ENCODE measurements at places on chromosomes 3 and 15.
A peak's percentile ranks its signal among the peaks of the same experiment; 100 is the strongest.

DNA sequence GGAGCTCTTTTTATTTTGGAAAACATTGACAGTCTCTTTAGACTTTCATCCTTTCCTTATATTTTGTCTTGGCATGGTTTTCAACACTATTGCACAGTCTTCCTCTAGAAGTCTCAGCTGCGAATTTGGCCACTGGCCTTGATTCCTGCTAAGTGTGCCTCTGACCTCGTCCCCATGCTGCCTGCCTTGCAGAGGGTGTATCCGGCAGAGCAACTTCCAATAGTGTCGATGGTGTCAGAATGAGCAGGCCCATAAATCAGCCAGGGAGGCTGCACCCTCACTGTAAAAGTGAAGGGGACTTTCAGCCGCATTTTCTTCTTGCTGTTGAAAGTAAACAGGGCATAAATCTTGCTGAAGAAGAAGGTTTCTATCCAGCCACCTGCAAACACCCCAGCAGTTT, 336.7 kb upstream of the TRIM42 start:
- DNase-seq: no peak

- DNase-seq: no peak
Measured at GRCh38 chr3:72804361-72804760, 43.9 kb downstream of the SHQ1 start.

DNA sequence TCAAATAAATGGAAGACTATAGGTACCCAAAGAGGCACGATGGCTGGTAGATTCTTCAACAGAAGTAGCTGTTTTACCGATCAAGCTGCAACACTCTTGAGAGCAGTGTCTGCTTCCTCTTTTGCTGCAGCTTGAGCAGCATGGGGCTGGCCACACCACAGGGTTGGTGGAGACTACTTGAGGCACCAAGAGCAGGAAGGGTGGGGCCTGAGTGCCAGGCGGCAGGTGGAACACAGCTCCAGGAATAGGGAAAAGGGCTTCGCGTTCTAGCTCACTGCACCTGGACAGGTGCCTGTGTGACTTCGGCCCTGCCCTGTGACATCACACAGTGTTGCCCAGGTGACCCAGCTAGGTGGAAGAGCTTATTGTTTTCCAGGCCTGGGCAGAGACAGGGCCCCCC, at the start of gene CCDC33:
Gene CCDC33 (plus strand): TSS at position 365 of the 400 bp plus-strand sequence. CDS start 394 bp downstream, outside the sequence.
- no peak for DNase-seq

DNA sequence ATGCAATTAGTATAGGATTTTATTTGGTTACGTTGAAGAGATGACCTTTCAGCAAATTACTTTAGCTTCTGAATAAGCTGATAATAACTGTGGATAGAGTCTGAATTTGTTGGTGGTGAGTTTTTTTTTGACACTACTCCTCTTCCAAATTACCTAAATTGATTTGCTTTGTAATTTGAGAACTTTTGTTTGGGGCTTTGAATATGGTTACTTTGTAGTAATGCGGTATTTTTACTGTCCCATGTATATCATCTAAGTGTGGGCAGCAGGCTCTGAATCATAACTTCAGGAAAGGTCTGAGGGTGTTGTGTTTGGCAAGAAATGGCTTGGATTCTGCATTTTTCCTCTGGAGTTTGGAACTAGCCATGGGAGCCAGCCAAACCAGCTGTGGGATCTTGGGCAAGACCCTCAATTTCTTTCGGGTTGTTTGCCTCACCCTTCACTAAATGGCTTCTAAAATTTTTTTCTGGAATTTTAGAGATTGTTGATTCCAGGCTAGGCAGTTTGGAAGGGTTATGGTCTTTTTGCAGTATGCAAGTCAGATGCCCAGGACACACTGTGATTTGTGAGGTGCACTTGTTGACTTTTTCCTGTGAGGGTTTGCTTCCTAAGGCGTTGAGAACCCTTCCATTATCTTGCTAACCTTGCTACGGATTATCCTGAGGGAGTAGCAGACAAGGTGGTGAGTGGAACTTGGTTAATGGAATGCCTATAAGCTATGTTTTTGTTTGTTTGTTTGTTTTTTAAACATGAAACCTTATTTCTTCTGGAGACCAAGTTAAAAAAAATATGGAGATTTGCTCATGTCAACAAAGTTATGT, 10.4 kb downstream of the PTPRG start:
- no peak for DNase-seq

- DNase-seq: no peak
Measured at GRCh38 chr3:33273628-33274027, 3.6 kb upstream of the FBXL2 start.

DNA sequence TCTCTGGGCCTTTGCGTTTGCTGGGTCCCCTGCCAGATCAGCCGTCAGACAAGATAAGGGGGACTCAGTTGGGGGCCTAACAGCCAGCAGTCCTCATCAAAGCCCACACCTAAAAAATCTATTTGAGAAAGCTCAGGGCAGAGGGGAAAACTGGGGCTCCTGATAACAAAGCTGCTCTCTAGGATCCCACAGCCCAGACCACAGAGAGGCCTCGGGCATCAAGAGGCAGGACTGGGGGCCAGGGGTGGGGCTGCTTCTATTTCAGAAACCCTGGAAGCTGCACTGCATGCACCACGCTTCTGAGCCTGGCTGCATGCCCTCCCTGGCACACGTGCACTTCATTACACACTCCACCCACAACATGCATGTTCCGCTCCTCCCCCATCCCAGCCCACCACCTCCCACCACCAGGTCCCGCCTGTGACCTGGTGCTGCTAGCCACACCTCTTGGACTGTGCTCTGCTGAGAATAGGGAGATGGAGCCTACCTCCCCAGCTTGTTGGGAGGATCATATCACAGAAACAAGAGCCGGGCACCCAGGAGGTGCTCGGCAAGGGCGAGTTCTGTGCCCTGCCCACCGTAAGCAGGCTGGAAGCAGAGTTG, 26.6 kb downstream of the FBLN2 start:
- DNase-seq: no peak

DNA sequence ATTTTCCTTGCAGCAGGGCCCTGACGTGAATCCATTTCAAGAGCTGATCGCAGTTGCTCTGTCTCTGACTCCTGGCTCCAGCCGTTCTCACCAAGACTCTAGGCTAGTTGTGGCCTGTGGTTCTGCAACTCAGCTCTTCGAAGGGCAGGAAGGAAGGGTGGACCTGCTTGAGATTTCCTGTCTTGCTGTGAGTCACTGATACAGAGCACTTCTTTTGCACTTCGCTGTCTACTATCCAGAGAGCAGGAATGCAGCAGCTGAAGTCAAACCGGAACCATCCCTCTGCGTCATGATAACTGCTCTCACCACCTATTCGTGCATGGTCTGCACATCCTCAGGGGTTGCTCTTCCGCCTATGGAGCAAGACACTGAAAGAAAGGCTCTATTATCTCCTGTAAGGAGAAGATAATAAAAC, 59.7 kb downstream of the RAP2B start:
- DNase-seq: peak; percentile 38

GRCh38 chr3:171351676-171352075, 108.5 kb downstream of the TNIK start:
- DNase-seq: no peak

GRCh38 chr3:151460228-151460627, 633 bp downstream of the IGSF10 start:
- DNase-seq: no peak

DNA sequence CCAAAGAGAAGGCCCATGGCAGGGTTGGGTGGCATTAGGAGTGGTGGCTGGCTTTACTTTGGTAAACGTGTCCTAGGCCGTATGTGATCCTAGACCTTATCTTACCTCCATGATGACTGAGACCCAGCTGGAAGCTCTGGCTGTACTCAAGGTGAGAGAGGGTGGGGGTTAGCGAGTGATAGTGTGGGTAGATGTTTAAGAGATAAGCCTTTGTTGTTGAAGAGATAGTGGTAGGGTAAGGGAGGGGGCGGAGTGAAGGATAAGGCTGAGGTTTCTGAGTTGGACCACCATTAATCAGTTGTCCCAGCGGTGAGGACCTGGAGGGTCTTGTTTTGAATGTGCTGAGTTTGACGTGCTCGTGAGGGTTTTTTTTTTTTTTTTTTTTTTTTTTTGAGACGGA, 61.5 kb upstream of the ULK4 start:
- DNase-seq: no peak
